ENCODE measurements at places on chromosomes 11 and 22. TPM values are rescaled to one million over a fixed set of nuclear protein-coding genes. Genes with fewer than 3 reads are reported as not detected.

Gene SPATA19
- not detected for total RNA-seq

Gene ELMOD1
- total RNA-seq, result 0.09 TPM

Gene OR8D1
- not detected for total RNA-seq

Gene SCARF2
- 0.97 TPM for total RNA-seq

Gene FOSL1
- 144 TPM for total RNA-seq

Gene OR52E8
- not detected for total RNA-seq

Gene MS4A13
- not detected for total RNA-seq

Gene OR10A5
- not detected for total RNA-seq

Gene RHOD
- 49.4 TPM for total RNA-seq

Gene TPBGL
- total RNA-seq, result 0.15 TPM

Gene TRIM51
- not detected for total RNA-seq

Gene KDELR3
- total RNA-seq, result 19.5 TPM

Gene KIRREL3
- total RNA-seq, result 11.6 TPM

Gene CHRDL2
- 2.9 TPM for total RNA-seq

Gene LRRC4C
- total RNA-seq, result not detected

Gene PTH
- total RNA-seq, result not detected

Gene FIBIN
- not detected for total RNA-seq

Gene PNPLA3
- total RNA-seq, result 0.94 TPM

Gene THY1
- 13.3 TPM for total RNA-seq

Gene CREB3L1
- total RNA-seq, result 5.5 TPM

Gene PPARA
- total RNA-seq, result 1.9 TPM

Gene PGR
- not detected for total RNA-seq

Gene SLC16A8
- total RNA-seq, result not detected

Gene RIC3
- total RNA-seq, result 1.4 TPM

Gene CFL1
- total RNA-seq, result 1,820 TPM

Gene ACRV1
- total RNA-seq, result not detected

Gene MRGPRX4
- not detected for total RNA-seq

Measured in A549 treated with GW870086 at 1 μM for 4 hours (cell line).